ENCODE measurements at places on chromosomes 16 and 17. TPM values are rescaled to one million over a fixed set of nuclear protein-coding genes. Genes with fewer than 3 reads are reported as not detected.

Gene RASL10B
- total RNA-seq = 0.89 TPM

Gene TBC1D28
- not detected for total RNA-seq

Gene TAC4
- total RNA-seq = not detected

Gene UBFD1
- 163 TPM for total RNA-seq

Gene CRHR1
- not detected for total RNA-seq

Gene OMG
- not detected for total RNA-seq

Gene MEOX1
- not detected for total RNA-seq

Gene CLEC19A
- not detected for total RNA-seq

Gene HOXB7
- total RNA-seq = 1.8 TPM

Gene WNT9B
- total RNA-seq = not detected

Gene MTSS2
- total RNA-seq = 50.7 TPM

Gene KRT222
- not detected for total RNA-seq
